ENCODE measurements at places on chromosomes 11 and 22.

- DNase-seq = no peak
Observed at GRCh38 chr11:11876458-11876857, 34.7 kb downstream of the USP47 start.

DNA sequence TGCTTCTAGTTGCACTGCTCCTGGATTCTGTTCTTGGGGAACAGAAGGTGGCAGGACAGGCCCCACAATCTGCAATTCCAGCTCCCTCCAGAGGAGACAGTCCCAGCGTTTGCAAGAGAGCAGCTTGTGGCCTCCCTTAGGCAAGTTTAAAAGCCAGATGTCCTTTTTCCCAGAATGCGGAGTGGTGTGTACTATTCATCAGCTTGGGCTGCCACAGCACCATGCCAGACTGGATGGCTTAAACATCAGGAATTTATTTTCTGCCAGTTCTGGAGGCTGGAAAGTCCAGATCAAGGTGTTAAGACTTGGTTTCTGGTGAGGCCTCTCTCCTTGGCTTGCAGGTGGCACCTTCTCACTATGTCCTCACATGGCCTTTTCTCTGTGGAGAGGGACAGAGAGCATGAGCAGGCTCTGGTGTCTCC lies 11.7 kb downstream of the MIAT start:
- peak; percentile 47 for DNase-seq

GRCh38 chr11:127994736-127995135 lies 592.6 kb downstream of the ETS1 start:
- DNase-seq = peak; percentile 85

DNA sequence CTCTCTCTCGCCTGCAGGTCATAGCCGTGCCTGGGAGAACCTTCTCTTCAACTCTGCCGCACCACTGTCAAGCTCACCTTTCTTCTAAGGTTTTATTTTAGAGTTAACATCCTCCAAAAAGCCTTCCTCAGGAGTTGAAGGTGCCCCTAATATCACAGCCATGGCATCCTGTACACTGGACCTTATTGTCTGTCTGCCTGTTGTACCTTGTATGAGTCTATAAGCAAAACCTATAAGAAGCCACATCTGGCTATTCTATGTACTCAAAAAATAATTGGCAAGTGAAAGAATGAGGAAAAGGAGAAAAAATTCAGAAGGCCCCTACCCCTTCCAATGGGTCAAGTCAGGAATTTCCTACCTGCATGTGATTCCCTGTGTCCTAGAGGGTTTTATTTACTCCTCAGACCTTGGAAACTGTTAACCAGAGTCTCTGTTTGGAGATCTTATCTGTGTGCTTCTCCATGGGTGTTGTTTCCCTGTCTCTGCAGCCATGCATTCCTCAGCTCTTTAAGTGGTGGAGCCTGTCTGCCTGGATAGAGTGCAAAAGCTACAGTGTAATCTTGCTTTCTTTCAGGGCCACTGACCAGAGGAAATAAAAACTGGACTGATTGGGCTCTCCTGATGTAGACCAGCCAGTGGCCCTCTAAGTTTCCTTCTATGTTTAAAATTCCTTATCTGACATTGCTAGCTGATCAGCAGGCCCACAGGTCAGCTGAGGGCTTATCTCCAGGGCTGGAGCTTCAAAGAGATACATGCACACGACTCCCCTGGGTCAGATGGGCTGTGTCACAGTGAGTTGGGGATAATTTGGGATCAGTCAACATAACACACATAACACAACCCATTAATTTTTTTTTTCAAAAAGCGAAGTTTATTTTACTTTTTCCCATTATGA lies 37.6 kb upstream of the TMEM135 start:
- DNase-seq = no peak

DNA sequence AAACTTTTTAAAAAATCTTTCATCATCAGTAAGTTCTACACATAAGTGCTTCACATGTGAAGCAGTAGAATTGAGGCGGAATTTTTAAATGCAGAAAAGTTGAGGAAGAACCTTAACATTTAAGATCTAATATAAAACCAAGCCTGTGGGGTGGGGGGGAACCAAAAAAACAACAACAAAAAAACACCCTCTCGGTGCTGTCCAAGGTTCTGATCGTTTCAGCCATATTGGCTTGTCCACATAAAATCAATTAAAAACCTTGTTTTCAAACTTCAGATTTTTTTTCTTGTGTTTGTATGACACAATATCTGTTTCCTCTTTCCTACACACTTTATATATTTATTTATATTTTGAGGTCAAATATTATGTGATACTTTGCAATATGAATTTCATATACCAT lies 130.0 kb downstream of the WNT7B start:
- DNase-seq = no peak

- DNase-seq = no peak
Observed at GRCh38 chr11:3632070-3632660, 9.6 kb downstream of the ART5 start.

- no peak for DNase-seq
Observed at GRCh38 chr11:119888119-119888518, 159.1 kb upstream of the NECTIN1 start.

DNA sequence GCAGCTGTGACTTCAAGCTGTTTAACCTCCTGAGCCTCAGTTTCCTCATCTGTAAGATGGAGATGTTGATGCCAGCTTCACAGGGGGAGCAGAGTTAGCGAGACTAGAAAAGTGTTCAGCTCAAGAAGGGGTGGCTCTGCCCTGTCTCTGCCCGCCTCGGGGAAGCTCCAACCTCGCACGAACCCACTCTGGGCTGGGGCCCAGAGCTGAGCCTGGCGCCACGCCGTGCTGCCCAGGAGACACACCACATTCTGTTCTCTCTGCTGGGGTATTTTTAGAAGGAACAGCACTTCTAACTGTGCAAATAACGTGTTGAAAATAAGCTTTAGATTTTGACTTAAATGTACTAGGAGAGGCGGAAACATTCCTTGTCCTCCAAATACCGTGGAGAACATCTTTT lies 74.1 kb downstream of the PHF21B start:
- no peak for DNase-seq

- peak; percentile 90 for DNase-seq
Observed at GRCh38 chr11:34192481-34193401, 87.3 kb downstream of the NAT10 start.

DNA sequence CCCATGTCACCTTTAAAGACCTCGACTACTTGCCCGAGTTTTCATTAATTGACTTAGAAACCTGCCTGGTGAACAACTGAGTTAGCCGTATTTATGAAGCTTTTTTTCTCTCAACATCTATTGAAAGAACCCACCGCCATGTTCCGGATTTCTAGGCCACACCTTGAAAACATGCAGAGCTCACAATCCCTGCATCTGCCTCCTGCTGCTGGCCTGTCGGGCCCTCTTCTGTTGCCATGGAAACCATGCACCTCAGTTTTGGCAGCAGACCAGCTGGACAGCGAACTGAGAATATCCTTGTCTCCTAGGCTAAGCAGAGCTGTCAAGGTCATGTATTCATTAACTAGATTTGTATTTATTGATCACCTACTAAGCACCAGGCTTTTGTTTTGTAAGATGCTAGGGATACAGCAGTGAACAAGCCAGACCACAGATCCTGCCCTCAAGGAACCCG lies 4.3 kb upstream of the PATZ1 start:
- DNase-seq = peak; percentile 23

GRCh38 chr22:37310075-37310606 lies 27.8 kb downstream of the CYTH4 start:
- DNase-seq = no peak

DNA sequence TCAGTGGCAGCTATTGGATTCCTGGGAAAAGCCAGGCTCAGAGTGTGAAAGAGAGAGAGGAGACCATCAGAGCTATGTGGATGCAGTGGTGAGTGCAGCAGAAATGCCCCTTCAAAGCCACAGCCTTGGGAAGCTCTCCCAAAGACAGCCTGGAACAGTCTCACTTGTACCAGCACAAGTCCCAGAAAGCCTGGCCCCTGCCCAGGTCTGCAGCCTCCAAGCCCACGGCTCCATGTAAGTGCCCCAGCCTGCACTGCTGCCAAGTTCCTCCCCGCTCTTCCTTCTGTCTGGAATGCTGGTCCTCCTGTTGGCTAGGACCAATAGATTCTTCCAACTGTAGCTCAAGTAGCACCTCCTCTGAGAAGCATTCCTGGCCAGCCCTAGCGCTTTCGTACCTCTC lies 539.7 kb downstream of the MIAT start:
- DNase-seq = no peak

GRCh38 chr11:74276581-74276980 lies 34.9 kb downstream of the P4HA3 start:
- peak; percentile 71 for DNase-seq

DNA sequence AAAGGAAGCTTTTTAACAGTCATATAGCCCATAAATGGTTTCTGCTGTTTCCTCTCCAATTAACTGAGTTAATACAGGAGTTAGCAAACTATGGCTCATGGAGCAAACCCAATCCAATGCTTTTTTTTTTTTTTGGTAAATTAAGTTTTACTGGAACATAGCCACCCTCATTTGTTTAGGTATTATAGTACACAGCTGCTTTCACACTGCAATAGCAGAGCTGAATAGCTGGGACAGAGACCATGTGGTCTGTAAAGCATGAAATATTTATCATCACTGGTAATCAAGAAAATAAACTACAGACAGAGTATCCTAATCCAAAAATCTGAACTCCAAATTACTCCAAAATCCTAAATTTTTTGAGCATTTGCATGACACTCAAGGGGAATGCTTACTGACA lies 53.7 kb downstream of the RDX start:
- DNase-seq = no peak

- DNase-seq = no peak
Observed at GRCh38 chr22:50311606-50312351, 4.3 kb upstream of the PLXNB2 start.

Data from fibroblast of skin of right quadriceps (primary cell).